ENCODE measurements at places on chromosomes 6 and 20.

- DNase-seq, result no peak
These were observed 61.3 kb downstream of the ATRN start for GRCh38 chr20:3532089-3532615.

- no peak for DNase-seq
These were observed 197.9 kb upstream of the FOXQ1 start for GRCh38 chr6:1113916-1114540.

- DNase-seq, result no peak
These were observed 10.8 kb downstream of the HLA-DQB2 start for GRCh38 chr6:32752580-32752979.

- DNase-seq, result no peak
These were observed 84.4 kb downstream of the BACH2 start for GRCh38 chr6:90212274-90212673.
